ENCODE measurements at places on chromosomes 6 and 20. TPM values are rescaled to one million over a fixed set of nuclear protein-coding genes. Genes with fewer than 3 reads are reported as not detected.

GRCh38 chr6:140966676-140967075 is 1166.0 kb upstream of the GJE1 start:
- no peak for DNase-seq

GRCh38 chr6:90463359-90463758 is 123.5 kb downstream of the MAP3K7 start:
- DNase-seq = peak; percentile 56

The VGLL2 gene
- not detected for total RNA-seq

- no peak for DNase-seq
These were observed 136.9 kb upstream of the SUPT3H start for GRCh38 chr6:45514454-45515230.

DNA sequence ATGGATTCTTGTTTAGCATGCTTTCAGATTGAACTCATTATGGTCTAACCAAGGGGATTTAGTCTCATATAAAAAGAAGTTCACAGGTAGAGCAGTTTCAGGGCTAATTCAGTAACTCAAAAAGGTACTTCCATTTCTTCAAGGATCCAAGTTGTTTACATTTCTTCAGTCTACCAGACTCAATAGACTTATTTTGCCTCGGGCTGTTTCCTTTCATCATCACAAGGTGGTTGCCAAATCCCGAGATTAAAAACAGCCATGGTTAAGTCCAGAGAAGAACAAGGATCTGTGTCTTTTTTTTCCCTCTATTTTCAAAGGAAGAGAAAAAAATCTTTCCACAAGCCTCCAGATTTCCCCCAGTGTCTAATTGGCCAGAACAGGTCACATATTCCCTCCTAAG is 69.8 kb upstream of the SNX9 start:
- no peak for DNase-seq

DNA sequence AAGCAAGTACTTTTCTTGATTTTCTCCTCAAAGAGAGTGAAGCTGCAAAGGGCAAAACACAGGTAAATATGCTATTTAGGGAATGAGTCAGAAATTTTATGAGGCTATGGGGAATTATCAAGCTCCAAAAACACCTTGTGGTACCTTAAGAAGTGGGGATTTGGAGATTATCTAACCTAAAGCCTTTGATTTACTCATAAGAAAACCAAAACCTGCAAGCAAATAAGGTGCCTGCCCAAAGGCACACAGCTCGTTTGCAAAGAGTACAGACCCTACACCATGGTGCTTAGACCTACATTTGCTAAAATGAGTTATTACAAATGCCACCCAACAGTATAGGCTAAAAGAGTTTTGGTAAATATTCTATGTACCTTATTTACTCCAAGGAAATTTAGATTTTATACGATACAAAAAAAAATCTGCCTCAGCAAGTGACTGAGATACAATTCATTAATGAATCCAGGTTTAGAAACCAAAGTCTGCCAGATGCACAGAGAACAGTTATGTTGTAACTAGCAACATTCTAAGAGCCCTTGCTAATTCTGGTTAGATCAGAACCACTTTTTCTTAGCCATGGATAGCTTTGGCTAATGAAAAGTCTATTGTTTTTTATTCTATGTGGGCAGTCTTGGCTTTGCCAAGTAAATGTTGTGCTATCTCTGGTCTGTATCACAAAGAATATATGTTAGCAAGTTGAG is 101.5 kb downstream of the KHDC1L start:
- DNase-seq = no peak
